CD4-positive, alpha-beta memory T cell (primary cell): ENCODE measurements at places on chromosomes 12 and 14. TPM values are rescaled to one million over a fixed set of nuclear protein-coding genes. Genes with fewer than 3 reads are reported as not detected.

SAV1 gene
- 14.1 TPM for polyA plus RNA-seq

IPO8 gene
- 7.9 TPM for polyA plus RNA-seq

GRIP1 gene
- polyA plus RNA-seq: 0.52 TPM

SLC38A4 gene
- polyA plus RNA-seq: not detected

DACT1 gene
- polyA plus RNA-seq: 1.1 TPM

FAIM2 gene
- not detected for polyA plus RNA-seq

AICDA gene
- polyA plus RNA-seq: not detected

TPI1 gene
- 572 TPM for polyA plus RNA-seq

CHST11 gene
- 64.6 TPM for polyA plus RNA-seq

DAO gene
- polyA plus RNA-seq: not detected

SPTB gene
- not detected for polyA plus RNA-seq

AKAP3 gene
- 1.1 TPM for polyA plus RNA-seq

KRT85 gene
- not detected for polyA plus RNA-seq

AQP6 gene
- not detected for polyA plus RNA-seq

TBX3 gene
- polyA plus RNA-seq: not detected
